ENCODE measurements at places on chromosomes 12 and 14. TPM values are rescaled to one million over a fixed set of nuclear protein-coding genes. Genes with fewer than 3 reads are reported as not detected.

Gene ITGA5
- total RNA-seq = 37.8 TPM

Gene PCK2
- 34.7 TPM for total RNA-seq

Gene NANOG
- 0.64 TPM for total RNA-seq

Gene KCNH5
- 3.1 TPM for total RNA-seq

Gene HCAR3
- total RNA-seq = not detected

Gene KRT81
- not detected for total RNA-seq

Gene SLC25A47
- total RNA-seq = not detected

Gene KLRC2
- total RNA-seq = not detected

Gene NTF3
- total RNA-seq = 2.4 TPM

Gene LARP4
- total RNA-seq = 58.5 TPM

Gene RNU4-1
- total RNA-seq = 6,474 TPM

Gene CCND2
- total RNA-seq = 463 TPM

Gene ACSM4
- total RNA-seq = not detected

Gene LRCOL1
- total RNA-seq = not detected

Gene OTUB2
- 7.0 TPM for total RNA-seq

Gene ST8SIA1
- 5.3 TPM for total RNA-seq

Gene SERPINA12
- not detected for total RNA-seq

Gene MYO1H
- 0.51 TPM for total RNA-seq

Gene ATG2B
- 25.1 TPM for total RNA-seq

Gene ADGRD1
- total RNA-seq = 6.6 TPM

Gene EXD2
- total RNA-seq = 44.2 TPM

Gene ATP5MC2
- total RNA-seq = 327 TPM

Gene ZNF84
- 103 TPM for total RNA-seq

Gene TAS2R8
- total RNA-seq = 0.24 TPM

Gene POTEG
- total RNA-seq = not detected

Gene ITGB7
- 0.93 TPM for total RNA-seq

Gene CISTR
- not detected for total RNA-seq

Gene GZMH
- total RNA-seq = not detected

Gene CCDC184
- not detected for total RNA-seq

Gene IFNG-AS1
- not detected for total RNA-seq

Gene CLEC9A
- not detected for total RNA-seq

Gene CAPZA3
- total RNA-seq = 0.36 TPM

Gene IL26
- not detected for total RNA-seq

Gene PLCZ1
- not detected for total RNA-seq

Gene TAS2R9
- total RNA-seq = 0.26 TPM

Gene RBP5
- 5.8 TPM for total RNA-seq

Gene ZNF385A
- total RNA-seq = 16.6 TPM

Gene NAP1L1
- 785 TPM for total RNA-seq

Gene OTX2
- 0.27 TPM for total RNA-seq

Gene NPFF
- total RNA-seq = not detected

Gene ACVRL1
- not detected for total RNA-seq

Gene ARG2
- 25.1 TPM for total RNA-seq

Gene LTB4R
- 8.4 TPM for total RNA-seq

Gene FANCM
- 11.1 TPM for total RNA-seq

Gene RPGRIP1
- total RNA-seq = 0.19 TPM

Gene TAS2R31
- 8.6 TPM for total RNA-seq

Gene HOXC9
- total RNA-seq = not detected

Gene TBX5
- total RNA-seq = not detected

Gene SCAF11
- total RNA-seq = 104 TPM

Gene DLK1
- total RNA-seq = 5,491 TPM

Gene STAC3
- total RNA-seq = 6.1 TPM

Gene TBC1D30
- total RNA-seq = 3.0 TPM

Data from progenitor cell of endocrine pancreas (in vitro differentiated cells).